Fibroblast of the aortic adventitia (primary cell): ENCODE measurements at places on chromosomes 13 and 19. TPM values are rescaled to one million over a fixed set of nuclear protein-coding genes. Genes with fewer than 3 reads are reported as not detected.

The ZNF682 gene
- total RNA-seq: 2.8 and 3.8 TPM in 2 replicates

The GNA15 gene
- total RNA-seq: not detected in 2 replicates

The MAN2B1 gene
- 16.8 and 38.2 TPM in 2 replicates for total RNA-seq

The LSR gene
- 0.54 TPM in 1 of 2 replicates, not detected in the other for total RNA-seq

The STXBP2 gene
- total RNA-seq: 0.90 and 2.8 TPM in 2 replicates

The CERS4 gene
- total RNA-seq: 2.1 and 14.1 TPM in 2 replicates

The SPRY2 gene
- 4.6 and 60.3 TPM in 2 replicates for total RNA-seq

The CABP5 gene
- total RNA-seq: not detected in 2 replicates

The CACNG7 gene
- 0.57 and 1.9 TPM in 2 replicates for total RNA-seq

The RINL gene
- total RNA-seq: 0.81 and 1.3 TPM in 2 replicates

The PCDH8 gene
- not detected in 2 replicates for total RNA-seq
